ENCODE measurements at places on chromosomes 3 and 15.
A peak's percentile ranks its signal among the peaks of the same experiment; 100 is the strongest.

DNA sequence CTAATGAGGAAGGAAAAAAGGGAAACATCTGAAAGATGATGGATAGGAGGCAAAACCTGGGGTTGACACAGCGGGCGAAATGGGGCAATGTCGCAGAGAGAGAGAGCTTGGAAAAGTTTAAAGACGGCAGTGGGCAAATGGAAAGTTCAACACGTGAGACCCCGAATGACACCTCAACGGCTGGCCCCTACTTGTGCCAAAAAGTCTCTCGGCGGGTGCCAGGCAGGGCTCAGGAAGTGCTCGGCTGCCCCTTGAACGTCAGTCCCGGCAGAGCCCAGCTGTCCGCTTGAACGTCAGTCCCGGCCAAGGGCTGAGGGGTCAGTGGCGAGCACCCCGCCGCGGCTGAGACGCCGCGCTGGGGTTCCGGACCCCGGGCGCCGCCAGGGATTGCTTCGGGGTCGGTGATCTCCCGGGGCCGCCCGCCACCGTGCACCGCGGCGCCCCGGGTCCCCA is 658 bp downstream of the EOGT start:
- DNase-seq: peak; percentile 75

GRCh38 chr3:76684946-76685345 is 355.0 kb upstream of the ROBO2 start:
- no peak for DNase-seq

DNA sequence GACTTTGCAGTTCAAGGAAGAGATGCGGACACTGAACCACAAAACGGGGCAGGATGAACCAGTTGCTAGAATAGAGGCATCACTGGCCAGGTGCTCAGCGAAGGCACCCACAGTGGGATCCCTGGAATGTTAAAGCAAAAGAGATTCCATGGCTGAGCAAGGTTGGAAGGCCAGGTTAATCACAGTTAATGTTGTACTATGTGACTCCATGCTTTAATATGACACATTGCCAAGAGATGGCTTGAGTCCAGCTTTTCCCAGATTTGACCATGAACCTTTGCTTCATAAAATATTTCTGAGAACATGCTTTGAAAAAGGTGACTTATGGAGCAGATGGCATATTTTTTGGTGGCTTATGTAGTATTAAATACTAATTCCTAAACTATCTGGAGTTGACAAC is 76.2 kb upstream of the CMTM7 start:
- no peak for DNase-seq

- DNase-seq: no peak
These were observed 143.1 kb downstream of the WDR76 start for GRCh38 chr15:43969802-43970375.

- no peak for DNase-seq
These were observed 27.0 kb downstream of the ALDH1A2 start for GRCh38 chr15:58038426-58039078.

- DNase-seq: peak; percentile 94
These were observed 63.9 kb upstream of the RGMA start for GRCh38 chr15:93152951-93153350.

GRCh38 chr15:75195766-75196241 is 5.9 kb upstream of the C15orf39 start:
- no peak for DNase-seq

DNA sequence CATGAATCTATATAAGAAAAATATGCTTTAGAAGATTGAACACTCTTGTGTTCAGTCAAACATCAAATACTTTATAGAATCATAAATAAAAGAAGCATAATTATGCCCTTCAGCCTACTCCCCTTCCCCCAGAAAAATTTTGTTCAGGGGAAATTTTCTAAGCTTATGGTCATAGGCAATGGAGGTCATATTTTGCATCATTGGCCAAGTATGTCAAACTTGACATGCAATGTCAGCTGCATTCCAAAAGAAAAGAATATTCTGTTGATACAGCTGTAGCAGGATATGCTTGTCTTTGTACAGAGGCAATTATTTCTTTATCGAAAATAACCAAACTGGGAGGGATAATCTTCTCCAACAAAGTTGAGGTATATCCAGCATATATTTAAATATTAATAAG is 328.2 kb downstream of the ZIC1 start:
- peak; percentile 25 for DNase-seq

DNA sequence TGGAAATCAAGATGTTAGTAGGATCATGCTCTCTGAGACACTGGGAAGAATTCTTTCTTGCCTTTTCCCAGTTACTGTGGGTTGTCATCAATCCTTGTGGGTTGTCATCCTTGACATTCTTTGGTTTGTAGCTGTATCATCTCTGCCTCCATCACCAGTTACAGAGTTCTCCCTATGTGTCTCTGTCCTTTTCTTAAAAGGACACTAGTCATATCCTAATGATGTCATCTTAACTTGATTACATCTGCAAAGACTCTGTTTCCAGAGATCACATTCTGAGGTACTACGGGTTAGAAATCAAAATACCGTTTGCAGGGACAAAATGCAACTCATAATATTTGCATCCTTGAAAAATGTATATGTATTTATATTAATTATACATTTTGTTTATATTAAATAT is 500.4 kb downstream of the ZBBX start:
- no peak for DNase-seq

DNA sequence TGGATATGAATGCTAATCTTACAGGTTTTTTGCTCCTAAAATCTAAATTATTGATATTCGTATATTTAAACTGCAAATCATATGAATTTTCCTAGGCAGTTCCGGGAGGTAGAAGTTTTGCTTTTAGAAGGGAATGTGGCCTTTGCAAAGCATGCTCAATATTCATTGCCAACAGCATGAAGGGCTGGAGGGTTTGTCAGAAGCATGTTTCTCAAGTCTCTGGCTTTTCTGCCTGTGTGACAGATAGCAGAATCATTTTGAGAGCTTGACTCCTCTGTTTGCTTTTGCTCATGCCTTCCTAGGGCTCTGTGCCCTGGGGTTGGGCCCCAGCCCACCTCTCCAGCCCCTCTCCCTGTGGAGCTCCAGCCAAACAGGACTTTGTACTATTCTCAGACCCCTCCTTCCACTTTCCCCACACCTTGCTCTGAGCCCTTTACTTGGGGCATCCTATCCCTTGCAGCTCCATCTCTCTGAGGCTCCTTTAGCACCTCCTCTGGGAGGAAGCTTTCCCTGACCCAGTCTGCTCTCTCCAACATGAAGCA is 91.3 kb downstream of the ARNT2 start:
- DNase-seq: no peak

DNA sequence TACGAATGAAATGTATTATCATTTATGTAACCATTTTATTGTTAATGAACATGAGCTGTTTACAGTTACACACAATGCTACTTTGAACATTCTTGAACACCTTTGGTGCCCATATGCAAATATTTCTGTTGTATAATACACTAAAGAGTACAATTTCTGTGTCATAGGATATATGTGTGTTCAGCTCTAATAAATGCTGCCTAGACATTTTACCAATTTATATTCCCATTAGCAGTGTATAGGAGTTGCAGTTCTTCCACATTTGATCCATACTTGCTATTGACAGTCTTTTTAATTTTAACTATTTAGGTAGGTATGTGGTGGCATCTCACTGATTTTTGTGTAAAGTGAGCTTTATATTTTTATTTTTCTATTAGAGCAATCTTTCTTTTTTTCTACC is 331.8 kb downstream of the ZIC1 start:
- DNase-seq: no peak

DNA sequence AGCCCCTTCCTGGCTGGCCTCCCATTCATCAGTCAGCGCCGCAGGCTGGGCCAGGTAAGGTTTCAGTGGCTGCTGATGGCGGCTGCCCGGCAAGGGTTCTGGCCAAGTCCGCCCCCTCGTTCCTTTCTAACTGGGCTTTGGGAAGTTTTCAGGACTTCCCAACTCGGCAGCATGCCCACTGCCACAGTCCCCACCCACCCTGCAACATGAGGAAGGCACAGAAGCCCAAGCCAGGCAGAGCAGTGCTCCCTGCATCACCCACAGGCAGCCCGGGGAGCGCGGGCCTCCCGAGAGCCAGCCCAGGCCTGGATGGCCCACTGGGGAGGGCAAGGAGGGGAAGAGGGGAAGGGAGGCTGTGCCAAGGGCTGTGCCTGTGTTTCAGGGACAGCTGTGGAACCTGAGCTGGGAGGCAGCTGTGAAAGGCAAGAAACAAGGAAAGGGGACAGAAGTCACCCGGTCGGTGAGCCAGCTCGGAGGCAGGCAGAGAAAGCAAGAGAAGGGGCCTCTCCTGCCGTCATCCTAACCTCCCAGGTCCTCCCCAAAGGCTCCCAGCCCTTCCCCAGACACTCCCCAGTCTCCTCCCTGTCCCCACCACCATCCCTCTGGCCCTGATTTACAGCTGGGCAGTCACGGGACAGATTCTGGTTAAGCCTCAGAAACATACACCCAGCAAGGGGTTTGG is 73.9 kb downstream of the CPN2 start:
- peak; percentile 89 for DNase-seq

GRCh38 chr3:116812949-116813348 is 103.4 kb downstream of the TUSC7 start:
- DNase-seq: no peak
